ENCODE measurements at places on chromosomes 1 and 21.

DNA sequence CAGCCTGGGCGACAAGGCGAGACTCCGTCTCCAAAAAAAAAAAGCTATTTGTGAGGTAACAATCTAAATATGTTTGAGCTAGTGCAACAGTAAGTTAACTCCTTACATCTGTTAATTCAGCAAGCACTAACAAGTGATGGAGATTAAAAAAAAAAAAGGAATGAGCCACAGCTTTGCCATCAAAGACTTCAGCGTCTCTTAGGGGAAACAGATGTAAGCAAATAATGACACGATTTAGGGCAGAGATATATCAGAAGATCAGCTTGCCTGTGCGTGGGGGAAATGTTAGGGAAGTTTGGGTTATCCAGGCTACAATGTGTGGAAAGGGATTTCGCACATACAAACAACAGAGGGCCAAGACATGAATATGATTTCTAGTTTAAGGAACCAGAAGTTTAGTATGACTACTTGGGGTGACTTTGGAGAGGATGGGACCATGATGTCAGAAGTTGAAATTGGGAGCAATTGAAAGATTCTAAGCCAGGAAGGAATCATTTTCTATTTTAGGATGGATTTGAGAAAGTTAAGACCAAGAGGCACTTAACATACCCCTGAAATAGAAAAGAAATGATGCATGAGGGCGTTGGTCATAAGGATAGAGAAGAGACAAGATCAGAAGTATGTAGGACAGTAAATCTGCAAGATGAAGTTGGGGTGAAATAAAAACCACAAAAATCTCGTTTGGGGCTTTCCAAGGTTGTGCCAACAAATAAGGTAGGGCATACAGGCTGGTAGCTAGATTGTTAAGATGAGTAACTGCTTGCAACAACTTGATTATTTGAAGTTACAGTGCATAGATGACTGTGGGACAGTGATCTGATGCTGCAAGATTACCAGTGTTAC, 2.4 kb upstream of the BRWD1 start:
- no peak for DNase-seq

- DNase-seq: no peak
Observed at GRCh38 chr1:116934586-116935207, 25.0 kb downstream of the PTGFRN start.

DNA sequence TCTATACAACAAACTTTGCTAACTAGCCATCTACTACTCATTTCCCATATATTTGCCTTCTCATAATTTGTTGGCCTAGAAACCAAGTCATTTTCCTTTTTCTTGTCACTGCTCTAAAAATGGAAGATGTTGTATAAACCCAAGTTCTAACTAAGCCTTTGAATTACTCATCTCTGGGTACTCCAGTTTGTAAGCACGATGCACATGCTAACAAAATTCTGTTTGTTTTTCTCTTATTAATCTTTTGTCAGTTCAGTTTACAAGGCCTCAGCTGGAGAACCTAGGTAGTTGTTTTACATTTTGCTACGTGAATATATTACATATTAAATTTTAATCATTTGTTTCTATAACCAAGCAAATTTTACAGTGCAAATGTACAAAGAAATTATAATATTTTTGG, 663.2 kb upstream of the RGS18 start:
- no peak for DNase-seq

GRCh38 chr1:20223551-20224419, 37.5 kb upstream of the PLA2G2C start:
- DNase-seq: no peak
